ENCODE measurements at places on chromosomes 5 and 9.

DNA sequence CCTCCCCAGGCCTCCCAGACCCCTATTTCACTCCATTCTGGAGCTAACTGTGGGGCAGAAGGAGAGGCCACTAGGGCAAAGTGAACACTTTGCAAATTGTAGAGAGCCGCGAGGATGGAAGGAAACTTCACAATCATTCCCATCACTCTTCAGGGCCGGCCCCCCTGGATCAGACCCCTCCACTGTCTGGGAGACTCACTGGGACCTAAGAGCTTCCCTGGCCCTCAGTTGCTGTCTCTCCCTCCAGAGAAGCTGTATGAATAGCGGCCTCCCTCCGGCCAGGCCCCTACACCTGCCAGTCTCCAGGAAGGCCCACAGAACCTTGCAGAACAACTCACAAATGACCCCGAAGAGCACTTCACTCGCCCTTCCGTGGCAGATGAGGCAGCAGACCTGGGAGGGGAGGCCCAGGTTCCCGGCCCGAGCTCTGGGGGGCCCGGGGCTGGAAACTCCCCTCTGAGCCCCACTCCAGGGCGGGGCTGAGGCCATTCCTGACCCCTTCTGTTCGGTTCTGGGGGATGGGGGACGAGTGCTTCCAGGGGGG lies 141.9 kb upstream of the IER5L start:
- no peak for DNase-seq

- DNase-seq: no peak
These were observed 22.9 kb upstream of the ASS1 start for GRCh38 chr9:130421802-130422276.

DNA sequence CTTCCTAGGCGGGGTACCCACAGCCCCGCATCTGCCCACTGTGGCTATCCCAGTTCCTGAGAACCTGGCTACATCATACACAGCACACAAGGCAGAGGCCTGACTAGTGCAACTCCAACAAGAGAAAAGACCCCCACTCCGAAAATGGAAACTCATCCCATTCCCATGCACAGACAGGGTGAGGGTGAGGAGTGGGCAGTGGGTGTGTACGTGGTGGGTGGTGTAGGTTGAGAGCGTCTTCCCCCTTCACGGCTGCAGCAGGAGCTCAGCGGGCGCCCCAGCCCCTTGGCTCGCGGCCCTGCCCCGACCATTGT lies 501 bp upstream of the MAP1B start:
- no peak for DNase-seq

GRCh38 chr9:15293084-15293483 lies 13.9 kb downstream of the TTC39B start:
- DNase-seq: no peak

DNA sequence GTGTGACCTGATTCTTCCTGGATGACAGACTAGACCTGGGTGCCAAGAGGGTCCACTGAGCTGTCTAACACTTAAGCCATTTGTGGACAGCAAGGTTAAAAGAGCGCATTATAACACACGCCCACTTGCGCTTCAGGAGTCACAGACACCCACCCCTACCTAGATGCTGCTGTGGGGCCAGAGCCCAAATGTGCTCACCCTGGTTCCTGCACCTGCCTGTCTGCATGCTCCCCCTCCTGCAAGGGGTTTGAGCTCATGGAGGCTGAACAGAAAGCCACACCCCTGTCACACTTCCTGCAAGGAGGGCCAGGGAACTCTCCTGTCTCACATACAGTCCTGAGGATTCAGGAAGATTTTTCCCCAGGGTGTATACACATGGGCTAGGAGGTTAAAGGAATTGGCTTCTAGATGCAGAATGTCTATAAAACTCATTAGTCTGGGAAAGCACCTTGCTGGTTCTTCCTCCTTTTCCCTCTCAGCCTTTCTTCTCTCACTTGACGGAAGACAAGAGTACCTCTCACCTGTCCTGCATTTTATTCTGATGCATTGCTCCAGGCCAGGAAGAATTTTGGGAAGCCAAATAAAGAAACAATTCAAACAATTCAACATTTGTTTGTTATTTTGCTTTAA lies 87.4 kb upstream of the LHFPL2 start:
- no peak for DNase-seq

DNA sequence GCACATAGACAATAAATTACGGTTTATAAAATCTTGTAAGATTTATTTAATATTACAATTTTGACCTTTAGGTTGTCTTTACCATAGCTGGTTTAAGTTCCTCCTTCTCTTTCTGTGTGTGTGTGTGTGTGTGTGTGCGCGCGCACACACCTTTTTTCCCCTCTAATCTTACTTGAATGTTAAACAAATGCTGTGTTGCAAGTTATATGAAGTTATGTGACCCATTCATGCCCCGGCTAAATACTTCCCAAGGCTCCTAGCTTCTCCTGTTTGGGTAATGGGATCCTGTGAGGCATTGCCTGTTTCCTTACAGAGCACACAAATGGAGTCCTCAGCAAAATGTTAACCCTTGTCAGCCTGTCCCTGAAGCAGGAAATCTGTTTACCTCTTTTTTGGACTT lies 125.6 kb upstream of the ZNF608 start:
- no peak for DNase-seq

GRCh38 chr5:170405817-170406216 lies 16.6 kb upstream of the KCNMB1 start:
- DNase-seq: no peak

- DNase-seq: no peak
These were observed 6.8 kb downstream of the MACROH2A1 start for GRCh38 chr5:135392256-135392655.

DNA sequence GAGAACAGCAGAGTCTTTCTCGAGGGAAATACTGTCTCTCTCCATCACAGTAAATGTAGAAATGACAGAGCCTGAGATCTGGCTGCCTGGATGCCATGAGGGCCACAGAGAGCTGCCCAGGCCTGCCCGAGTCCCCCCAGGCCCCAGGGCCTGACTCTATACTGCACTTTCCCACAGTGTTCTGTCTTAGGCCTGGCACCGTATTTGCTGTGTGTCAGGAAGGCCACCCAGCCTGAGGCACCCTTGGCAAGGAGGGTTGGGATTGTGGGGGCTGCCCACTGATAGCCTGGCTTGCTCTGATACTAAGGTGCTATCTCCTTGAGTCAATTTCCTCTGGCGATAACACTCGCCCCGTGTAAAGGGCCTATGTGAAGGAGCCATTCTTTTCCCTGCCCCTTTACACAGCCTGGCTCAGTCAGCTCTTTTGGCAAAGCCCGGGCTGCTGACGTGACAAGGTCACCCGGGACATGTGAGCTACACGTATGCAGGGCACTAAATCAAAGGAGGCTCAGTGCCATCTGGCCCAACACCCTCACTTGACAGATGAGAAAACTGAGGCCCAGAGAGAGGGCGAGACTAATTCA lies 630.1 kb upstream of the KLF4 start:
- no peak for DNase-seq

DNA sequence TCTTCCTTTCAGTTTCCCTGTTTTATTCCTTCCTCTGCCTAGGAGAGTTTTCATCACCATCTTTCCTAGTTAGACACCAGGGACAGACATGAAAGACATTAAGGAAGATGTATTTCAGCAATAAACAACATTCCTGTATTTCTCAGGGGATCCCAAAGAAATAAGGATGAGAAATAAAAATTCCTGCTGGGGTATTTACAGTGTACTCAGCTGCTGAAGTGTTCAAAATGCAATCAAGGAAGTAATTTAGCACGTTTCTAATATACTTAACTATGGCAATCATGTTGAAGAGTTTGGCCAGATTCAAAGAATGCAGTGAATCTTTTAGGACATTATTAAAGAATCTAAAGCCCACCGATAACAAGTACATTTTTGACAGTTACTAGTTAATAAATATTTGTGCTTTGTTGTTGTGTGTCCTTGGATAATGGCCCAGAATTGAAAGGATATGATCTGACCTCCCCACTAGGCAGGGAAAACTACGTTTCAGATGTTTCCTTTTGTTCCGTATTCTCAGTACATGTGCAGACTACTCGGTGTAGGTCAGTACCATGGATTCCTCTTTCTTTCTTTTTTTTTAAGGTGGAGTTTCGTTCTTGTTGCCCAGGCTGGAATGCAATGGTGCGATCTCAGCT lies 46.8 kb downstream of the INIP start:
- DNase-seq: no peak

GRCh38 chr5:38529955-38530646 lies 26.3 kb downstream of the LIFR start:
- DNase-seq: no peak
